ENCODE measurements at places on chromosomes 5 and 9.

GRCh38 chr9:14344941-14345353, 31.0 kb upstream of the NFIB start:
- no peak for DNase-seq

GRCh38 chr5:157546456-157547100, 29.0 kb downstream of the ADAM19 start:
- peak; percentile 32 for DNase-seq

DNA sequence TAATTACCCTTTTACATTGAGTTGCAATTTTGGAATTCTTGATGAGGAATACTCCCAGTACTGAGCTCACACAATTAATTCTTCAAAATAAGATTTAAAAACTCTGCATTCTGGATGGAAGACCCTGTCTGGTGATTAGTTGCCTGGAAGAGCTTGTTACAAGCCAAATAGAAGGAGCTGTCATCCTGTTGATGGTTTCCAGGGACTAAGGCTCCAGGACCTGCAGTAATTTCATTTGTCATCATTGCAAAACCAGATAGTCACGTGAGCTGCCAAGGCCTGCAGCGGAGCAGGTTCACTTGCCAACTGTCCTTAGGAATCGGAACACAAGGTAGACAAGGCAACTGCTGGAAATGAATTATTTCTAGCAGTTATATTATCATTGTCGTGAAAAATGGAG, 597.7 kb downstream of the CCDC171 start:
- no peak for DNase-seq

DNA sequence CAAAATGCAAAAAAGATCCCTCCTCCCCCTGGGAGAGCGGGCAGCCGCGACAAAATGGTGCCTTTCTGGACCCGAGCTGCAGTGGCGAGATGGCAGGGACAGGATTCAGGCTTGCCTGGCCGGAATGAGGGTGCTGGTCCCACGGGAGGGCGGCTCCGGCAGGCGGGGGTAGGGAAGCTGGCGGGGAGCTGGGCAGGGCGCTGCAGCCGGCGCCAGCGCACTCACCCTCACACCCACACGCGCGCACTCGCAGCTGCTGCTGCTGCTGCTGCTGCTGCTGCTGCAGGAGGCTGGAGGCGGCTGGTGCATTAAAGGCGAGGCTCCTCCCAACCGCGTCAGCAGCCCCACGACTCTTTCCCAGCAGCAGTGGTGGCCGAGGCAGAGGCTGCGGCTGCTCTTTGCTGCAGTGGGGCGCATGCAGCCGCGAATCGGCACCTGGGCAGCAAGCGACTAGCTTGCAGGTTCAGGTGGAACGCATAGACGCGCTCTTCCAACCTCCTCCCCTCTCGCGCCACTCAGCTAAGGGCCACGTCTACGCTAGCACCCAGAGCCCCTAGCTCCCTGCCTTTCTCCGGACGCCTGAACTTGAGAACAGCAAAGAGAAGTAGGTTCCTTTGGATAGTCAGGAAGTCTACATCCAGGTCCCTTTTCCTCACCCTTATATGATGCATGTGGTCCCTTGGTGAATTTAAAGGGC, at the start of gene PPP2R2B:
TSS of gene PPP2R2B (minus strand) at position 282 of the 697 bp plus-strand sequence.
- DNase-seq = no peak

- DNase-seq = no peak
These were observed 205.0 kb downstream of the CRB2 start for GRCh38 chr9:123561046-123561445.

DNA sequence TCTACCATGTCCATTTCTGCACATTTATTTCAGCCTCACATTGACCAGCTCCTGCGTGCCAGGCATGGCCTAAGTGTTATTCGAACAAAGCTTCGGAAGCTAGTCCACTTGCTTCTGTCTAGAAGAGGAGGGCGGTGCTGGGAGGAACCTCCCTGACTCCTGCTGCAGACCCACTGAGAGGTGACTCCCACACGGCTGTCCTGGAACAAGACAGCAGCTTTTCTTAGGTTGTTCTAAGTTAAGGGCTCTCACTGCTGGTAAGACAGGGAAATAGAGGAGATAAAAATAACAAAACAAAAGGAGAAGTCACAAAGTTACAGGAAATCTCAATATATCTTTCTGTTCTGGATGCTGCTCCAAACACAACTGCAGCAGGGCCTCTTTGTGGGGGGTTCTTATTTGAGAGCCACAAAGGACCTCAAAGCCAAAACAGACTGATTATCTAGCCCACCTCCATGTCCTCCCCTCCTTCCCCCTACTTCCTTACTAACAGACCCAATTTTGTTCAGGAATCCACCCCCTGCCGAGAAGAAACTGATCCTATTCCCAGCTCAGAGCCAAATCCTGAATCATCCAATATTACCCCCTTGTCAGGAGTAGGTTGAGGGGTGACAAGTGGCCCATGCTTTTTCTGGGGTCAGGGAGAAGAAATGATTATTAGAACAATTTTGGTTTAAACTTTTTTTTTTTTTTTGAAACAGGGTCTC, 28.4 kb upstream of the KCNIP1 start:
- DNase-seq = peak; percentile 14

DNA sequence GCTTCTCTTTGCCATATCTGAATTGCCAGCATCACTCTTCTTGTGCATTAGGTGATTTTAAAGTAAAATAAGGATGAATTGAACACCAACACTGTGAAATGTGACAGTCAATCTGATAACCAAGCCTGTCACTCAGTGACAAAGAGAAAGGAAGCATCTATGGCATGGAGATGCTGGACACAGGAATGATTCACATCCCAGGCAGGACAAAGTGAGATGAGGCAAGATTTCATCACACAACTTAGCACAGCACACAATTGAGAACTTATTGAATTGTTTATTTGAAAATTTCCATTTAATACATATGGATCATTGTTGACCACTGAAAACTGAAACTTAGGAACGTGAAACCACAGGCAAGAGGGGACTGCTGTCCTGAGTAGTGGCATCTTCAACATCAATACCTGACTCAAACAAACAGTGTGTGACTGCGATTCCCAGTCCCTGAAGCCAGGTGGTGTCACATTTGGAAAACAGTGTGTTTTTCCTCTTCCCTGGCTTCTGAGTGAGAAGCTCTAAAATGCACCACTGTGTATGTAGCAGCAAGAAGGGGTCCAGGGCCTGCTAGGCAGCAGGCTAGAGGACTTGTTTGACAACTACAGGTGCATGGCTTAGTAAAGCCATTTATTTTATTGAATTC, 10.7 kb downstream of the GAPT start:
- DNase-seq = no peak

DNA sequence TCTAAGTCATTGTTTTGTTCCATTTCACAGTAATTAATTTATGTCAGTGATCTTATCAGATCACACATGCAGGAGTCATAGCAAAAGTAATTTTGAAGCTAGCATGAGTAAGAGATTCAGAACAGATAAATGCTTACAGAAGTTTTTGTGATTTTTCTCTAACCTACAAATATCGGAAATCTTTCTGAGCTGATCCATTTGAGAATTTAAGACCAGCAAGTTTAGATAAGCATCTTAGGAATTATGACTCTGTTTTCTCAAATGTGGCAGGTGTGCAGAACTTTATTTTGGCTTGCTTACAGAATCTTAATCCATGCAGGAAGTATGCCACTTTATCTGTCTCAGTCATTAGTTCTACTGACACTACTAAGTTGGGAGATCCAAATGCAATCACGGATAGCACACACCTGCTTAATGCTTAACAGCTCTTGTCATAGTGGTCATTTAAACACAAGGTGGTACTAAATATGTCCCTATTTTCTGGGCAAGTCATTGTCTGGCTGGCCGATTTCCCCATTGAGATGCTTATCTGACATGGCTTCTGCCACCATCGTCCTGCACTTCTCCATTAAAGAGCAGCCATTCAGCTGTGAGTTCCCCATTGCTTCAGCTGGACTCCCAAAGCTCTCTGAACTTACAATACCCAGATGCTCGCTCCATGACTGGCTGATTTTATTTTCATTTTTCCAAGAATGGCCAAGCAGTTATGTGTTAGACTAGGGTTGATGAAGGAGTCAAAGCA, 305.4 kb upstream of the NUDT12 start:
- DNase-seq = no peak

- DNase-seq = peak; percentile 64
These were observed 21.2 kb downstream of the DAPK1 start for GRCh38 chr9:87518702-87519335.

DNA sequence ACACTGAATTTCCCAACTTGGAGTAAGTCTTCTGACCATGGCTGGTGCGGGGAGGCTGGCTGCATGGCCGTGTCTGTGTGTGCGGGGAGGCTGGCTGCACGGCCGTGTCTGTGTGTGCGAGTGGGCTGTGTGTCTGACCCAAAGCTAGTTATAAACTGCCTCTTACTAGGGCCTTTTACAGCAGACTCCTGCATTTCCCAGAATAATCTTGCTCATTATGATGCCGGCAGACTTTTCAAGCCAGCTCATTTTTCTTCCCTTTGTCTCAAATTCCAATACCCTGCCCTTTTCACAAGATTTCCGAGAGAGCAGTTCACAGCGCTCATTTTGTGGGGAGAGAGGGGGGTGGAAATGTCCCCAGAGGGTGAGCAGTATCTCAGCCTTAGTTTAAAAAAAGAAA, 470.7 kb upstream of the BRINP1 start:
- DNase-seq = no peak

GRCh38 chr5:140246378-140247122, 56.4 kb downstream of the PFDN1 start:
- DNase-seq = peak; percentile 80

DNA sequence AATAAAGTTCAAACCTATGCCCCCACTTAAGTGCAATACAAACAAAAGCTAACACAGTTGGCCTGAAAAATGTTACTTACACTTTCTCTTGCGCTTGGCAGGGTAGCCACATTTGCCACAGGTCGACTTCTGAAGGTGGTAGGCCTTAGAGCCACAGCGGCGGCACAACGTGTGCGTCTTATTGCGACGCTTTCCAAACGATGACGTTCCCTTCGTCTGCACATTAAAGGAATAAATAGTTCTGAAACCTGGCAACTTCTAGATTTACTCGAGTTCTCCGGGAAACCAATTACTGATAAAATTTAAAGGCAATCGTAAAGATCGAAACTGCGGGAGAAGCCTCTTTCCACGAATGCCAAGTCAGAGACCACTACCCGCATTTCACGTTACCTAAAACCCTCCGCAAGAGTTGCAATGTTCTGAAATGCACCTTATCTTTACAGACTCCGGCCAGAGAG, 602 bp downstream of the RPL37 start:
- peak; percentile 53 for DNase-seq

- DNase-seq = no peak
These were observed 377.7 kb upstream of the IRX4 start for GRCh38 chr5:2260211-2261003.

- DNase-seq = no peak
These were observed 13.2 kb upstream of the LHX2 start for GRCh38 chr9:123998278-123998925.

DNA sequence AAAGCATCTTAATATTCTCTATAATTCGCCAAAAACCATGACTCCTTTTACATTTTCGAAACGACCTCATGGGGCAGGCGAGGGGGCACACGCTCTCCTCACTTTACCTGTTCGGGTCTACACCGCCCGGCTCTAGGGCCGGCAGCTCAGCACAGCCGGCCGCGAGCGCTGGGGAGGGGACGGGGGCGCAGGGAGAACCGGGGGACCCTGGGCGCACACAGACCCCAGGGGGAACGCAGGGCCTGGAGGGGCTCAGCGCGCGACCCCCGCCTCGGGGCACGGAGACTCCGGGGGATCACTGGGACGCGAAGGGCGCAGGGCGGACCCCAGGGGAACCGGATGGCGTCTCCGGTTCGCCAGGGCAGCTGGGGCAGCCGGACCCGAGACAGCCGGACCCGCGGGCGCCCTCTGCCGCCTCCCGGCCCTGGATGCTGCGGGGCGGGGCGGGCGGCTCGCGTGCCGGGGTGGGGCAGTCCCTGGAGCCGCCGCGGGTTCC, at the start of gene AHRR:
TSS of gene AHRR (plus strand) at position 485 of the 496 bp plus-strand sequence. CDS start 22,189 bp downstream, outside the sequence.
- DNase-seq = peak; percentile 39

- peak; percentile 86 for DNase-seq
These were observed 49.7 kb upstream of the FST start for GRCh38 chr5:53430618-53431252.

GRCh38 chr9:87854580-87854955, 28.1 kb upstream of the SPATA31E1 start:
- no peak for DNase-seq

DNA sequence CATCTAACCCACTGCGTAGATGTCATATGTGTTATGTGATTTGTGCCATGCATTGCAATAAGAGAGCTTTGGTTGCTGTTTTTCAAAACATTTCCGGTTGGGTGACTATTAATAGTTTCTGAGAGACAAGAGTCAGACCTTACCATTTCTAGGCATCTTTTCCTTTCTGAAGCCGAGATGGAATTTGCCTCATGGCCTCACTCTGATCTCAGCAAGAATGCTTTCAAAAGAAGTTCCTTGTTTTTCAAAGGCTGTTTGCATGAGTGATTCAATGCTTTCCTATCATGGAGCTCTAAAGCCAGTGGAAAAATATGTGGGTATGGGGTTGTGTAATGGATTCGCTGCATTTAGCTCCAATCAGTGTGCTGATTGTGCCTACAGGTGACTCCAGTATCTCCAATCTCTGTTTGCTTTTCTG, 203.1 kb upstream of the PPP1R2B start:
- no peak for DNase-seq

GRCh38 chr5:53337827-53338226, 142.6 kb upstream of the FST start:
- no peak for DNase-seq

DNA sequence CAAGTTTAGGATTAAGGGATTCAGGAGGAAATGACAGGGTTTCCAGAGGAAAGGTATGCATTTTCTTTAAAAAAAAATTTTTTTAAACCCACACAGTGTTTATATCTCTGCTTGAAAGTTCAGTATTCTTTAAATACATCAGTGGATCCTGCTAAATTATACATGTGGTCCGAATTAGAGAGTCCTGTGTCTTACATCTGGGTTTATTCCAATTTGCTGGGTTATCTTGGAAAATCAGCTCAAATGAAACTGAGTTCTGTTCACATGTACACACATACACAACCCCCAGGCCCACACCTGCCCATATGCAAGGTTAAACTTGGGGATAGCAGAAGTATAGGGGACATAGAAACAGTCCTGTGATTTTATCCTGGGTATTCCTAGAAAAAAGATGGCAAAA, 493.7 kb downstream of the ZNF608 start:
- no peak for DNase-seq

Measured in choroid plexus epithelial cell (primary cell).